WTC11 (cell line): ENCODE measurements at places on chromosomes 5 and 9.

DNA sequence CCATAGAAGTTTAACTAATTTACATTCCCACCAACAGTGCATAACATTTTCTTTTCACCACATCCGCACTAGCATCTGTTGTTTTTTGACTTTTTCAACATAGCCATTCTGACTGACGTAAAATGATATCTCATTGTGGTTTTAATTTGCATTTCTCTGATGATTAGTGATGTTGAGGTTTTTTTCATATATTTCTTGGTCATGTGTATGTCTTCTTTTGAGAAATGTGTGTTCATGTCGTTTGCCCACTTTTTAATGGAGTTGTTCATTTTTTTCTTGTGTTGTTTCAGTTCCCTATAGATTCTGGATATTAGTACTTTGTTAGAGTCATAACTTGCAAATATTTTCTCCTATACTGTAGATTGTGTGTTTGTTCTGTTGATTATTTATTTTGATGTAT lies 163.4 kb downstream of the FER start:
- DNase-seq = no peak

GRCh38 chr5:158832096-158832685 lies 267.5 kb downstream of the EBF1 start:
- no peak for DNase-seq

- DNase-seq = no peak
Measured at GRCh38 chr5:122119205-122119604, 10.1 kb upstream of the ZNF474 start.

- DNase-seq = no peak
Measured at GRCh38 chr9:90815183-90815943, 13.7 kb downstream of the SYK start.

DNA sequence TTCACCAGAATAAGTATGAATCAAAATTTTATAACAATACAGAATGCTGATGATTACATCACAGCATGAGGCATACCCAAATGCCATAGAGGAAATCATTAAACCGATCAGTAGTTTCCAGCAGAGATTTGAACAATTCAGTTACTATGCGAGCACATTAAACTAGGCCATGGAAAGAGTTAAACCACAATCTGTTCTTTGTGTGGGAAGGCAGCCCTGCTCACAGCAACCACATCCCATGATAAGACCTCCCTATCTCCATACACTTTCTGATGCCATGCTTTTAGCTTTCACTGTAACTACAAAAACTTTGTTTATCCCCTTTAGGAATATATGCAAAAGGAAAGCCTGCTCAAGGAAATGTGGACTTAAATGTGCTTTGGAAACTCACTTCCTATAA lies 4.5 kb downstream of the NFIB start:
- no peak for DNase-seq

GRCh38 chr9:68505681-68506409 lies 34.8 kb downstream of the TMEM252 start:
- no peak for DNase-seq
